ENCODE measurements at places on chromosomes 1 and 21.

DNA sequence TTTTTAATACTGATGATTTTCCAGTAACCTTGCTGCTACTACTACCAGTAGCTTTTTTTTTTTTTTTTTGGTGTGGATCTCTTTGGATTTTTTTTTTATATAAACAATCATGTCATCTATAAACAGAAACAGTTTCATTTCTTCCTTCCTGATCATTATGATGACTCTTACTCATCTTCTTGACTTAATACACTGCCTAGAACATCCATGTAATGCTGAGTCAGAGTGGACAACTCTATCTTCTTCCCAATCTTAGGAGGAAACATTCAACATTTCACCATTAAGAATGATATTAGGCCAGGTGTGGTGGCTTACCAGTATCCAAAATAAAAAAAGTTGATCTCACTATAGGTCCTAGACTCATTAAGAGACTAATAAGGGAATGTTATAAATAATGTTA is 69.1 kb downstream of the RUSC1 start:
- DNase-seq = no peak

DNA sequence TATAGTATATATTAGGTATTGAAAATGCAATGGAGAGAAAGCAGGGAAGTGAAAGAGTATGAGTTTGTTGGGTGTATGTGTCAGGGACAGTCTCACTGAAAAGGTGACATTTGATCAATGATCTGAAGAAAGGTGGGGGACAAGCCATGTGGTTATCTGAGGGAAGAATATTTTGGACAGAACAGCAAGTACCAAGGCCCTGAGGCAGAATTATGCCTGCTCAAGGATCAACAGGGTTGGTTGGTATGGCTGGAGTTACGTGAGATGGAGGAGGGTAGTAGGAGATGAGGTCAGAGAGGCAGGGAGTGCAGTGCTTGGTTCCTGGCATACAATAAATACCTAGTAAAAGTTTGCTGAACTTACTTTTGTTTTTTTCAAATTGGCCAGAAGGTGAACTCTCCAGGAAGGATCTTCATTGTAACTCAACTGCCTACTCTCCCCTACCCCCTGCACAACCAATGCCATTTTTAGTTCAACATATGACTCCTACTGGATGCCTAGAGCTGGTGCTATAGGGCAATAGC is 1.8 kb downstream of the LAMTOR2 start:
- DNase-seq = no peak

GRCh38 chr1:100188617-100189016 is 10.6 kb upstream of the LRRC39 start:
- peak; percentile 8 for DNase-seq

DNA sequence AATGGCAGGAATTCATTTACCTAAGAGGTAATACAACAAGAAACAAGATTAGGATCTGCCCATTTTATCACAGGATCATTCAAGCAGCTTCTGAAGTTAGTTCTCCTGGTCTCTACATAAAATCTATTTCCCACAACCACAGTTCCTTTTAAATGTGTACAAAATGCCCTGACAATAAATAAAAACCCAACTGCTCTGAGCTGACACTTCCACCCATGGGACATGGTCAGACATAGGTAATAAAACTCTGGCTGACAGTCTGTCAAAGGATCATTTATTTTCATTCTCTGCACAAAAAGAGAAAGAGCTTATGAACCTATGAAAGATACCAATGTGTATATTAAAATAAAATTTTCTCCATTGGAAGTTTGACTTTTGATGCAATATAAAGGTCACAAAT is 145.4 kb upstream of the PALMD start:
- no peak for DNase-seq

- DNase-seq = no peak
Measured at GRCh38 chr1:84163123-84163931, 19.3 kb downstream of the PRKACB start.

GRCh38 chr1:21324368-21325141 is 34.3 kb upstream of the ECE1 start:
- peak; percentile 42 for DNase-seq

GRCh38 chr1:220879076-220879508 is at the start of gene HLX:
Gene HLX (plus strand): TSS chr1:220879443. CDS start chr1:220879858, 415 bp downstream.
- peak; percentile 54 for DNase-seq

GRCh38 chr21:44713130-44713529 is 1.8 kb upstream of the TSPEAR start:
- no peak for DNase-seq

DNA sequence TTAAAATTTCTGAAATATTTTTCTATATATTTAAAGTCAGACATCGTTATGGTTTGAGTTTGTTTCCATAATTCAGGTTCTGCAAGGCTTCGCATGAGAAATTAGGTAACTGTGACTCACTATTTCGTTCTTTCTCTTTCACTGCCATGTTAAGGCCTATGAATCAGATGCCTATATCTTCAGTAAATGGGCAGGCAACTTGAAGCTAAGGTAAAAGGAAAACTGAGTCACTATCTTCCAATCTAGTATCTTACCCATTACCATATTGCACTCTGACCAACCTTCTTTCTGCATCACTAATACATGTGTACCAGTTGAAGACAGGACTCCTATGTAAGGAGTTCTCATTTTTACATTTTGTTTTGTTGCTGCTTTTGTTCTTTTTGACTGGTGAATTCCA is 37.8 kb downstream of the PYHIN1 start:
- DNase-seq = no peak

- no peak for DNase-seq
Measured at GRCh38 chr1:36248250-36248894, 24.1 kb downstream of the THRAP3 start.

GRCh38 chr1:205041001-205041715 is 1.9 kb upstream of the CNTN2 start:
- DNase-seq = no peak

GRCh38 chr1:177466286-177466685 is 295.5 kb downstream of the BRINP2 start:
- no peak for DNase-seq

DNA sequence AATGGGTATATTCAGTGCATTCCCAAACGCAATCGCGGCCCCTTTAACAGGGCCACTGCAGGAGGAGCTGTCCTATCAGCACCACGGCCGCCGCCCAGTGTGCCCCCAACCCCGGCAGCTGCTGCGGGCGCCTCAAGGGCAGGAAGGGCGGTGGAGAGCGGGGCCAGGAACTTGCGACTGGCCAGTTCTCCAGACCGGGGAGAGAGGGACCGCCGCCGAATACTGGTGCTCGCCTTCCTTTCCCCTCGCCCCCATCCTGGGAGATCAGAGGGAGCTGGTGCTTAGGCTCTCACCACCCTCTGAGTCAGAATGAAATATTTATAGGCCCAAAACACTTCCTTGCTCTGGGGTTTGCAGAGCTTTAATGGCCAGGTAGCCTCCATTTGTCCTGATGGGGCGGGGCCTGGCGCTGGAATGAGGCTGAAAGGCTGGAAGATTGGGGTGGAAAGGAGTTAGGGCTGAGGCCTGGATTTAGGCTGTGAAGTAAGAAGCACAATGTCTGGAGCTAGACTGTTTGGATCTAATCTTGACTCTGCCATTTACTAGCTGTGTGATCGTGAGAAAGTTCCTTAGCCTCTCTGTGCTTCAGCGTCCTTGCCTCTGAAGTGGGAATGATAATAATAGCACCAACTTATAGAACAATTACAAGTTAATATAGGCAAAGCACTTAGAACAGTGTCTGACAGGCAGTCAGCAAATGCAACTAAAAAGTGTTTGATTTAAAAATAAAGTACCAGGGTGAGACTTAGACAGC is 75.5 kb downstream of the NAV1 start:
- DNase-seq = no peak

- DNase-seq = no peak
Measured at GRCh38 chr1:100791586-100791985, 72.0 kb downstream of the VCAM1 start.

DNA sequence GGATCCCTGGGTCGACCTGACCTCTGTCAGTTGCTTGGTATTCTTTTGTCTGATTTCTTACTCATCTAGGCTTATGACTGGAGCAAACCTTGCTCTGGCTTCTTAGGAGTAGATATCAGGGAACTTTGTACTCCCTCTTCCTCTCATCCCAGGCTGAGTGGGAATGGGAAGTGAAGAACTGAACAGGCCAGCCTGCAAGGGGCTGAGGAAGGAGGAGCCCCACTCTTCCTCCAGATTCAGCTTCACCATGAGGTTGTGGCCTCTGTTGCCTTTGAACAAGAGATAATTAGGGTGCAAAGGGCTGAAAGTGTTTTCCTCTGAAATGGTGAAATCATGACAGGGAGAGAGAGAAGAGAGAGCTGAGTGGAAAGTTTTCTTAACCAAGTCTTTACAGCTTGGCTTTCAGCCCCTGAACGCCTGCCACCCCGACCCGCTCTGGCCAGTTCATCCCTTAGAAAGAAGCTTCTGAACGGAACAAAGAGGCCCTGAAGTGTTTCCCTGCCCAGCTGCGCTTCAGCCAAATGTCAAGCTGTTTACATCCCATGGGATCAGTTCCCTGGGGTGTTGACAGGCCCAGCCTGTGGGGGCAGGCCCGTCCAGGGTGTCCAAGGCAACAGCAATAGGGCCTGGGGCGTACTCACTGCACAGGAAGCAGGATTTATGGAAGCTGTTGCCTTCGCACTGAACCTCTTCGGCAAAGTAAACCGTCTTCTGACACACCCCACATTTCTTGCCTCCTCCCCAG is 11.2 kb downstream of the CSRP1 start:
- DNase-seq = peak; percentile 56

GRCh38 chr1:212158912-212159796 is 123.6 kb downstream of the DTL start:
- no peak for DNase-seq

DNA sequence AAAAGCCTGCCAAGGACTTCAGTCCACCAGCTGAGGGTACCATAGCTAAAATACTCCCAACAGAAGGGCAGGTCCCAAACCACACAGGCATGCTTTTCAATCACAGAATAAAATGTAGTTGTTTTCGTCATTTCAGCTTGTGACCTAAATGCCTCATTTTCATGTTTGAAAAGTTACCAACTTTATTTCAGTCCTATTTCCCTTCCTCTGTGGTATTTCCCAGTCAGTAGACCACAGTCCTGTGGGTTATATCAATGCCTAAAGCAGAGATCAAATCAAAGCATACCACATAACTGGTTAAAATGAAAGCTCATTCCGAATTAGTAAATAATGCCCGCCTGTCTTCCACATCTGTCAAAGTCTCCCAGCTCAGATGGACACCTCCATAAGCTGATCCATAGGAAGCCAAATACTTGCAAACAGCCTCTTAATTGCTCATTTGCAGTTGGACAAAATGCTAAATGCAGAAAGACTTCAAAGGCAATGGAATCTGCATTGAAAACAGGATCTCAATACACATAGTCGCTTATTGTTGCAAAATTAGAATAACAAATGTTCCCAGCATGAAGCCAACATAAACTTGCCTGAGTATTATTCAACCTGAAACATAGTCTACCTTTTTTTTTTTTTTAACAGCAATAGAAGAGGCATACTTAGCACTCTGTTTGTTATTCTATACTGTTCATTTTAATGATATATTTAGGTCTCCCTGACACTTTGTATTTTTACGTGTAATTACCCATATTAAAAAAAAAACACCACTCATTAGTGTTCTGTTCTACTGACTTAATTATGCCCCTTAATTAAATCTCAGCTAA is 53.9 kb downstream of the NR5A2 start:
- no peak for DNase-seq

DNA sequence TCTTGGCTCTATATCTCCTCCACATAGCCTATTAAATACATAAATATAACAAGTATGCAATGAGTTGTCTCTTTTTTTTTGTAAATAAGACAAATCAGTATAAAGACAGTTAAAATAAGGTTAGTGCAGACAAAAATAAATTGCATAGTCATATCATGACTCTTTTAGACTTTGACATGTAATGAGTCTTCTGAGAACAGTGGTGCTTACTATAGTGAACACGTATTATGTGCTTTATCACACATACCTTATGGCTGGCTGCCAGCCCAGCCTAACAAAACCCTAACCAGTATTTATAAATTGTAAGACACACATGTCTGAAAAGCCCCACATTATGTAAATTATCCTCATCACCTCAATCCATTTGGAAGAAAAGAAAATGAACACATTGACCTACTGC is 29.1 kb upstream of the F13B start:
- no peak for DNase-seq

- no peak for DNase-seq
Measured at GRCh38 chr1:17191990-17192242, 13.0 kb upstream of the PADI1 start.

DNA sequence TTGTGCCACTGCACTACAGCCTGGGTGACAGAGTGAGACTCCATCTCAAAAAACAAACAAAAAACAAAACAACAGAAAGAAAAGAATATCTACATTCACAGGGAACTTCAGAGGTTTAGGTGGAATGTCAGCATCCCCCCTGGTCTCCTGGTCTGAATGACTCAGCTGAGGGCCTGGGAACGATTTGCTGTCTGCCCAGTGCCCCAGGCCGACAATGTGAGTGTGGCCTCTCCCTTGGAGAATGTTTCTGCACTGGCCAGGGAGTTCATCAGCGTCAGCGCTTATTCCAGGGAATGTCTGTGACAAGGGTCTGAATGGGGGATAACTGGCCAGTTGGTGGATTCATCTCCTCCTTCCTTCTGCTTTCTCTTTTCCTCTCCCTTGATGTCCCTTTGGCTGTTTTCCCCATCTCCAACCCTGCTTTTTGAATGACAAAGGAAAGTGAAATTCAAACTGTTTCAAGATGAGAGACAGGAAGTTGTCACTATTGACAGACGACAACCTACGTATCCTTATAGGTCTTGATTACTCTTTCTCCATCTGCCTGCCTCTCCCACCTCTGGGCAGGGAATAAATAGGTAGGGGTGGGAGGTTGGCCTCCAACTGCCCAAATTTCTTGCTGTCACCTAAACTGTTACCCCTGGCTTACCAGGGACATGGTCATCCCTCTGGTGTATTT is 213.1 kb downstream of the HHAT start:
- DNase-seq = no peak

DNA sequence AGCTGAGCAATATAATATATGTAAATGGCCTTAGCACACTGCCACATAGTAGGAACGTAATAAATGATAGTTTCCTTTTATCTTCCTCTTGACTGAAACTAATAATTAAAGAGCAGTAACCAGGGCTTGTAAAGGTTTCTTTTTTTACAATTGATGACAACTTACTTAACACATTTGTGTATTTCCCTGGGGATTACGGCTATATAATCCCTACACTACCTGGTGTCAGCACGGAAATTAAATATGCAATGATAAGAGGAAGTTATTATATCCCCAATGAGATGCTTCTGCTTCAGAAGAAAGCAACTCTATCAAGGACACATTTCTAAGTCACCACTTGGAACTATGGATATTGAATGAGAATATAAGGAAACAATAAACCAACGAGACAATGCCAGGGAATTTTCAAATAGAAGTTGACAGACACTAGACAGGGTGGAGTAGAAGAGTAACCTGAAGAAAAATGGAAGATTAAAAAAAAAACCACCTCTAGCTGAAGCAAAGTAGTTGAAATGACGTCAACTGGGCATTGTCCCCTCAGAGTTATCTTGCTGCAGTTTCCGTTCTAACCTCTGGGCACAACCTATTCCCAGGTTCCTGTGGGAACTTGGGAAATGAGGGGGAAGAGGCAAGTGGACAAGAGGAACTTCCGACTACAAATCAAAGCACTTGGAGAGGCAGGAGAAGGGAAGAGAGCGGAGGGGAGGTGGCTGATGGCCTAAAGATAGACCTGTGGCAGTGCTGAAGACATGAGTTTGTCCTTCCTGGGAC is 66.5 kb downstream of the PLPP3 start:
- DNase-seq = no peak

- DNase-seq = no peak
Measured at GRCh38 chr1:94118471-94118870, 2.5 kb downstream of the ABCA4 start.
